ENCODE measurements at places on chromosomes 16 and 17.

DNA sequence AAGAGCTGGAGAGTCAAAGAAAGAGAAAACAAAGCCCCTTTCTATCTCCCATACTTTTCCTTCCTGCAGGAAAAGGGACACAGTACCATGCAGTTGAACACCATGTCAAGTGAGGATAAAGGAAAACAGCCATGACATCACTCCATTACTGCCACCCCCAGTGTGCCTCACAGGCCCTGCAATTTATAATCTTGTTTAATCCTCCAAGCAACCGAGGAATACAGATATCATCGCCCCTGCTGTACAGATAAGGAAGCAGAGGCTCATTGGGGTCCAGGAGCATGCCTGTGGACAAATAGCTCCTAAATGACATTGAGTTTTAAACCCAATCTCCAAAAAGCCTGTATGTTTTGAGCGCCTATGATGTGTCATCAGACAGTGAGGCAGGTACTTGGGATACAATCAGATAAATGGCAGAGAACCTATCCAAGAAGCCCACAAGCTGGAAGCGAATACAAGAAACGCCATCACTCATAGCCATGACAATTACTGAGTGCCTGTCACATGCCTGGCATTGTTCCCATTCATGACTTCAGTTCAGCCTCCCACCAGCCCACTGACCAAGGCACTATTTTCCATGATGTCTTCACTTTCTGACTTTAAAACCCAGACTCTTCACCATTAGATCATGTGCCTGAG, 45.5 kb downstream of the CPPED1 start:
- no peak for DNase-seq

- DNase-seq = no peak
Observed at GRCh38 chr16:51996516-51996915, 550.4 kb downstream of the TOX3 start.

DNA sequence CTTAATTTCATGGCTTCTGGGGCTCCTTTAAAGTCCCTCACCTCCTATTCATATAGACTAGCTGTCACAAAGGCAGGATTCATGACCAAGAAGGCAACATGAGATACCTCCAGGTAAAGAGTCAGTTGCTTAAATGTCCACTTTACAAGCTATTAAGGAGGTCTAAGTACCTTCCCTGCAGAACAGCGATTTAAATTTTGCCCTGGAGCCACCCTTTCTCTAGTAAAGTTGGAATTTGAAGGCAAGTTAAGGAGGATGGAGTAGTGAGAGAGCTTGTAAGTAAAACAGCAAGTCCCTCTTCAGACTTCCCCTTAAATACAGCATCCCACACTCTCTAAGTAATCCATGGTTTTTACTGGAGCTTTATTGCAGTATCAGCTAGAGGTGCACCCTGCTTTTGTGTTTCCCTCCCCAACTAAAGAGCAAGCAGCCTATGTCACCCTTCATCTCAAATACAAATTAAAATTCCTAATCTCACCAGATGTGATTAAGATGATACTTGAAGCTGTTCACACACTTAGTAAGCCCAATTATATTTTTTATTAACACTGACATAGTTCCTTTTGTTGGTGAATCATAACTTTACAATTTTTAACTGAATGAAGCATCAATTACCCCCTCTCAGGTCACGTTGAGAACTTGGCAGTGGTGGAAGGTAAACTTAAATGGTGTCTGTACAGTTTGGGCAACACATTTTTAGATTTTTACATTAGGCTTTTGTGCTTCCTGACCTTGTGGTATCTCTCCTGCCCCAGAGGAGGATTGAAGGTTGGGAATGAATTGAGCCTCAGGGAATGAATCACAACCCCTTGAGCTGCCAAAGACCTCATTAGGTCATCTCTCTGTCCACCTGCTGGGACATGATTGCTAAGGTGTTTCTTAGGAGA, 108.9 kb downstream of the TANGO6 start:
- DNase-seq = no peak

DNA sequence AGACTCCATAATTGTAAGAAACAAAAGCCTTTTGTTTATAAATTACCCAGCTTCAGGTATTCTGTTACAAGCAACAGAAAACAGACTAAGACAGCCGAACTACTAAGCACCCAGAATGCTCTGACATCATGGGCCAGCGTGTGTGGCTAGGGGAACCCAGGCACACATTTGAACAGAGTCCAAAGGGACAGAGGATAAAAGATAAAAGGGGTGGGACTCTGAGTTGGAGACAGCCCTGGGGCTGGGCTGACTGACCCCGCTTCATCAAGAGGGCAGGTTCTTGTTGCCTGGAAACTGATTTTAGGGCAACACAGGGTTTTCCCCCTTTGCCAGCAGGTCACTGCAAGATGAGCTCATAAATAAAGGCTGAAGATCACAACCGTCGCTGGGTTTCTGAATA, 30.5 kb upstream of the ZNF287 start:
- DNase-seq = no peak

DNA sequence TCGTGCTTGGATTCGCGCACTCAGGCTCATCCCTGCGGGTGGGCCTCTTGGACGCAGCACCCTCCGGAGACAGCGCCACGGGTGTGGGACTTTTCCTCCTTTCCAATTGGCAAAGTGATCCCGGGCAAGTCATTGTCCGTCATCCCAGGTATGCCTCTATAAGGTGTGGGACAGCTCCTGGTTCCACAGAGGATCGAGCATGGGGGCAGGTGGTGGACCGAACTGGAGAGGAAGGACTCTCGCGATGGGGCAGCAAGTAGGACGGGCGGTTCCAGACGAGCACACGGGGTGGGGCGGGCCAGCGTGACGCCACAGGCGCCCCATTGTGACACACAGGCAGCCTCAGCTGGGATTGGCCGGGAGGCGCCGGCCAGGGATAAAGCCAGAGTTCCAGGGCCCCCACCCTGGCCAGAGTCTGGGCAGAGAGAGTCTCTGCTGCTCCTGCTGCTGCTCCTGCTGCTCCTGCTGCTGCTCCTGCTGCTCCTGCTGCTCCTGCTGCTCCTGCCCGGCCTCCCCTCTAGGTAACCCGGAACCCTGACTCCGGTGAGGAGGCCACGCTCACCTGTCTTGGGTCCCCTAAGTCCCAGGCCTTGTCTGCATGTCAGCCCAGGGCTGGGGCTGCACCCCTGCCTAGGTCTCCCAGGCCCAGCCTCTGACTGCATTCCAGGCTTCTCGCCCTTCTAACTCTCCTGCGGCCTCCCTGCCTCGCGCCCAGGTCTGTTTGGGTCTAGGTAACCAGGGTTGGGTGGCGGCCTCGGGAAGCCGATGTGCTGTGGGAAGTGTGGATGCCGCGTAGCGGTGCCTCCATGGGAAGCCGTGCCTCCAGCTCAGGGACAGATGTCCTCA, 38.5 kb upstream of the SLC47A1 start:
- no peak for DNase-seq

DNA sequence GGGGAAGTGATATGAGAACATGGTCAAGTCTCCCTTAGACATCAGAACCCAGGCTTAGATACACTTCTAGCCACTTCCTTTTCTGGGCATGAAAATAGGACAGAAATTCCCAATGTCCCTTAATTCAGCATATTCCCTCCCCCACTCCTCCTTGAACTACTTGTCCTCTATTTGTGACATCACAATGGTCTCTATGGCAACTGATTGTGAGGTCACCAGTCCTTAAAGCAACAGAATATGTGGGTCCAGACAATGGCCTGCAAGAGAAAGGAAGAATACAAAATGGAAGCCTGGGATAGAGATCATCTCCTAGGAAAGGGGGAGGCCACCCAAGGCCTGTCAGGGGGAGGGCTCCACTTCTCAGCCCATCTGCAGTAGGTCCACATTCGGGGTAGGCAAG, 6.7 kb upstream of the SEZ6 start:
- DNase-seq = no peak

GRCh38 chr16:56625140-56625942, at the start of gene MT1E:
MT1E (plus strand) TSS chr16:56625781; CDS start chr16:56625852, 71 bp downstream.
- DNase-seq = peak; percentile 44

DNA sequence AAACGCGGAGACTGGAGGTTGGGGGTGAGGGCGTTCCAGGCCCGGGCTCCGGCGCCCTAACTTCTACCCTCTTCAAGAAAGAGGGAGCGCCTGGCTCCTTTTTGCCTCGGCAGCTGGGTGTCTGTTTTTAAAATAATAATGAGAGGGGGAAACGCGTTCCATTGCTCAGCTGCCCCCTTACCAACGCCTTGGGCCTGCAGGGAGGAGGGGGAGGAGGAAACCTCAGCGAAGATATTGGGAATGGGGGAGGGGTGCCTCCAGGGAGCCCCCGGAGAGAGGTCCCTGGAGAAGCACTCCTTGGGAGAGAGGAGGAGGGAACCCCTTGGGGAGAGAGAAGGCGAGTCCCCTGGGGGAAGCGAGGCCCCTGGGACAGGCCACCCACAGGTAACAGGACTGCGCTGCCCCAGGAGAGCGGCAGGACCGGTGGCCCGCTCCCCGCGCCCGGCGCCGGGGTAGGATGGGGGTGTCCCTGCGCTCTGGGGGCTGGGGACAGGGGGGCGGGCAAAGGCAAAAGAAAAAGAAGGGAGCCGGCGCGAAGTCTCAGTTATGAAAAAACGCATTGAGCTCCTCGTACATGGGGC, 2.7 kb downstream of the NEUROD2 start:
- DNase-seq = no peak

DNA sequence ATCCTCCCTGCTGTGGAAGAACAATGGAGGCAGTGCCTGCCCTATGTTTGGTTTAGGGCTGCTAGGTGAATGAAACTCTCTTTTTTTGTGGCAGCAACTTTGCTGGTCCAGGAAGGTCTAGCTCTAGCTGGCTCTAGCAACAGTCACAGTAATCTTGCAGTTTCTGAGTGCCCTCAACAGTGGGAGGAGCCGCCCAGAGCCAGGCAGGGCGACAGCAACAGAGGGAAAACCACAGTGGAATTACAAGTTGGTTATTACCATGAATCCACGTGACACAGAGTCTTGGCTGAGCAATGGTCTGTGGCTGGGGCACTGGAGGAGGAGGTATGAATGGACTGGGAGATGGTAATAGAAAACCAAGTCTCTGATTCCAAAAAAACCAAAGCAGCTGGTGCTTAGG, 10.3 kb downstream of the HSPB9 start:
- DNase-seq = no peak

- DNase-seq = no peak
Observed at GRCh38 chr16:82421851-82422250, 204.9 kb upstream of the CDH13 start.

- DNase-seq = no peak
Observed at GRCh38 chr16:14427371-14427948, 202.6 kb downstream of the PARN start.

DNA sequence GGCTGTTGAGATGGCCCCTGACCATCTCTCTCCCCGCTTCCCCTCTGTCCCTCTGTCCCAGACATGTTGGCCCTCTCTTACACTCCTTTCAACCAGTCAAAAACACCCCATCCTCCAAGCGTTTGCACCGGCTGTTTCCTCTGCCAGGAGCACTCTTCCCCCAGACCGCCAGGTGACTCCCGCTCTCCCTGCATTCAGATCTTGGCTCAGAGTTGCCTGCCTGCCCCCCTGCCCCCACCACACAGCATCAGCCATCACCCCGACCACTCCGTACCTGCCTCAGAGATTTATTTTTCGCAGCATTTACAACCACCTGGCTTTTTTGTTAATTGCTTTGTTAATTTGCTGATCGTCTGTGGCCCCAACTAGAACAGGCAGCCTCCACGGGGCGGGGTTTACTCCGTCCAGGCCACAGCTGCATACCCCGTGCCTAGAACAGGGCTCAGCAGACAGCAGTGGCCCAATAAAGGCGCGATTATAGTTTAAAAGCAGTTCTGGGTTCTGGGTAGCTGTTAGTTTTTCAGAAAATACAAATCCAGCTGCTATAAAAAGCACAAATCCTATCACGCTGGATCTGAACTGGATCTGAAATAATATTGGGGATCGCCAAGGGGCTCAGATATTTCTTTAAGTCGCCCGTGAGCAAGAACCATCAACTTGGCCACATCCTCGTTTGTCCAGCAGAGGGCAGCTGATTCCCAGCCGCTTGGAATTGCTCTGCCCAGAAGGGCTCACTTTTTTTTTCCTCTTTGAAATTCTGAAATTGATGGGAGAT, 173.6 kb downstream of the IRF8 start:
- DNase-seq = no peak

GRCh38 chr17:7867881-7868329, 10.1 kb downstream of the CYB5D1 start:
- DNase-seq = no peak

- DNase-seq = no peak
Observed at GRCh38 chr17:43982171-43982570, 22.3 kb upstream of the NAGS start.

- no peak for DNase-seq
Observed at GRCh38 chr17:66716236-66717026, 118.5 kb upstream of the CACNG5 start.

- DNase-seq = no peak
Observed at GRCh38 chr16:3570420-3571062, 6.7 kb downstream of the NLRC3 start.

- DNase-seq = no peak
Observed at GRCh38 chr16:66326991-66327513, 39.4 kb upstream of the CDH5 start.

DNA sequence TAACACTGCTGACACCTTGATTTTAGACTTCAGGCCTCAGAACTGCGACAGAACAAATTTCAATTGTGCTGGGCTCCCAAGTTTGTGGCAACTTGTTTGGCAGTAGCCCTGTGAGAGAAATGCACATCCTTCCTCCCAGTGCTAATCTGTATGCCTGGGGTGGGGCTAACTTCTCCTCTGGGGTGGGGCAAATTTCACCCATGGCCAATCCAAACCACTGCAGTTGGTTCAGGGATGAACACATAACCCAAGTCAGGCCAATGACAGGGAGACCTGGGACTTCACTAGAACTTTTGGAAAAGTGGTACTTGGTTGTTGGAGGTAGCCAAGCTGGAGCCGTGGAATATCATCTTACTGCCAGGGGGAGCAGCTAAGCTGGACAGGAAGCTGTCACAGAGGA, 56.3 kb downstream of the ABCC6 start:
- DNase-seq = no peak

GRCh38 chr16:30112197-30113030, 923 bp downstream of the GDPD3 start:
- no peak for DNase-seq
